ENCODE measurements at places on chromosomes 13 and 19.
A peak's percentile ranks its signal among the peaks of the same experiment; 100 is the strongest.

DNA sequence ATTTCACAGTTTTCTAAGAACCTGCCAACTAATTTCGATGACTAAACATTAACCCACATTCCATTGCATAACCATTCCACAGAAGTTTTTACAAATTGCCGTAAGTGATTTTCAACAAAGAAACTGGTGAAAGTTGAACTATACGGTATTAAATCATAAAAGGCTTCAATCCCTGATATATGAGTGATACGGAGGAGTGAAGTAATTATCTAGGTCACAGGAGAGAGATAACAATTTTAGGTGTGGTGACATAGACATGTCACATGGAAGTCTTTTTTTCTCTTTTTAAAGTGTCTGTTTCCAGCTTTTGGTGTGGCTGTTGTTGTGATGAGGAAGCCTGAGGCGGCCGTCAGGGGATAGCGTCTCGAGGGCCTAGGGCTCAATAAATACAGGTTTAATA is 29.4 kb downstream of the TBC1D4 start:
- DNase-seq = no peak

DNA sequence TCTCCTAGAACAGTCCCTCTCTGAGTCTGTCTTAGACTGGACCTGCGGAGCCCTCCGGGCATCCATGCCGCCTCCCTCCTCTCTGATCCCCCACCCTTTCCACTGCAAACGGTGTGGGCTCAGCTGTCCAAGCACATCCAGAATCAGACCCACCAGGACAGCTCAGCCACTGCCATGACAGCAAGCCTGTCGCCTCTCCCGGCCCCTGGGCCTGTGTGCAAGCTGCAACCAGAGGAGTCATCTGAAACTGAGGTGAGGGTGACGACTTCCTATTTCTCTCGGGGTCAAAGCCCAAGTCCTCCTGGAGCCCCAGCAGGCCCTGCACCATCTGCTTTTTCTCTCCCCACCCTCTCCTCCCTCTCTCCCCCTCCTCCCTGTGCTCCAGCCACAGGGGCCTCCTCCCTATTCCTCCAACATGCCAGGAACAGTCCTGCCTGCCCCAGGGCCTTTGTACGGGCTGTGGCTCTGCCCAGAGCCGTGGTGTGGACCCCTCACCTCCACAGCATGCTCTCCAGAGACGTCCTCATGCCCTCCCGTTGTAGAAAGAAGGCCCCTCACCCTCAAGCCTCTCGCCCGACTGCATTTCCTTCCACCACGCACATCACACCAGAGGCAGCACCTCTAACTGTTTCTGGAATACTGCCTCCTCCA is 23.5 kb upstream of the MYDGF start:
- DNase-seq = no peak

DNA sequence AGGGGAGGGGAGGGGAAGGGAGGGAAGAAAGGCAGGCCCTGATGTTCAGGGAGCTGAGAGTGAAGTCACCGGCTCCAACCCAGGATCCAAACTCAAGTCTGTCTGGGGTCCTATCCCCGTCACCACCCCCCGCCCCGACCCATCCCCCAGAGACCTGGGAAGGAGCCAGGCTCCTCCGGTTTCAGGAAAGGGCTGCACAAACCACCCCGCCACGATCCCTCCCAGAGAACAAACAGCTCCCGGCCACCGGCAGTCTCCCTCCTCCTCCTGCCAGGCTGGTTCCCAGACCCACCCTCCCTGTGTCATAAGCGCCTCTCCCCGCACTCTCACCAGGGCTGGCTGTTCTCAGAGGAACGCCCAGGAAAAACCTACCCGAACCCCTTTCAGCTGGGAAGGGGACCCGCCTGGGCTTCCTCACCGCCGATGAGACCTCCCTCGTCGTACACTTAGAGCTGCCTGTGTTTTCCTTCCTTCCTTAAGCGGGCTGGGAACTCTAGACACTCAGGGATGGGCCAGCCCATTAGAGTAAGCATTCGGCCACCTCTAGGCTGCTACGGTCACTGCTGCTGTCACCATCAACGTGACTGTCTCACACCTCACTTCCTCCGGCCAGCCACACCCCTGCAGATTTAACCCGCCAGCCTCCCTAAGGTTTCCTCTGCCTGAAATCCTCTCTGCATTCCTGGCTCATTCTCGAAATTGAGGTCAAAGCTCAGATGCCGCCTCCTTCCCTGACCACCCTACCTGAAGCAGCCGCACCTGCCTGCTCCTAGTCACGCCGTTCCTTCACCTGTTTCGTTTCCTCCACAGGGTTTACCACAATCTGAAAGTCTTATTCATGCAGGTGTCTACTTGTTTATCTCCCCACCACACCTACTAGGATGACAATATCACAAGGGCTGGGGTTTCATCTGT is 6.3 kb upstream of the RDH13 start:
- DNase-seq = no peak

DNA sequence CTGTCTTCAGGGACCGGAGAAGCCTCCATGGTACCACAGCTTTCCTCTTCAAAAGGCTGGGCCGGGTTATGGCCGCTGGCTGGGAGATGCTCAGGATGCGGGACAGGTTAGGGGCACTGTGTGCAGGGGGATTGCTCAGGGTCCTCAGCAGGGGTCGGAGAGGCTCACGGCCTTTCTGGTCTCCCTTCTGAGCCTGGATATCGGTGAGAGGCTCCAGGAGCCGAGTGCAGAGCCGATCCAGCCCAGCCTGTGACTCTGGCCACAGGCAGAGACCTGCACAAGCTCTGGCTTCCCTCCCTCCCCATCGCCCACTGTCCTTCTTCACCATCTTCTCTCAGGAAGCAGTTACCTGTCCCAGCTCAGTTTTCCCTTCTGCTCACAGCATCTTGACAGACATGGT is 306.0 kb downstream of the ZNF536 start:
- no peak for DNase-seq

- peak; percentile 83 for DNase-seq
Measured at GRCh38 chr19:17234911-17235299, 8.9 kb downstream of the OCEL1 start.

DNA sequence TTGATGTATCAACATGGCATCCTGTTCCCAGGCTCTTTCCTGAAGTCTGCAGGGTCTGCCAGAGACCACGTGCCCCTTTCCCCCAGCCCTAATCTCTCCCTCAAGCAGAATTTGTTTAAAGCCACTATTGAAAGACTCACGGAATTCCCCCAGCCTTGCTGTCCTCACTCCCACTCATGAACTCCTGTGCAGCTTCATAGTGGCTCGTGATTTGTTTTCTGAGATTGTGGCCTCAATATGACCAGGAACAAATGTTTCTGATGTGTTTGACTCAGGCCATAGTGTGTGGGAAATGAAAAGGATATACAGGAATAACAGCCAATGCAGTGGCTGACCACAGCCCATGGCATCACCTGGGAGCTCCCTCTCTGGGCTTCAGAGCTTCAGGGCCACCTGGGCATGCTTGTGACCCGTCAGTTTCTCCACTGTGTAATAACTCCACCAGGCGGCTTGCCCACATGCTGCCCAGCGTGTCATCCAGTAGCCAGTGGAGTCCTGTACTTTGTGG is 8.1 kb upstream of the SERPINE3 start:
- no peak for DNase-seq

- DNase-seq = no peak
Measured at GRCh38 chr19:16807549-16808284, 21.5 kb upstream of the SIN3B start.

DNA sequence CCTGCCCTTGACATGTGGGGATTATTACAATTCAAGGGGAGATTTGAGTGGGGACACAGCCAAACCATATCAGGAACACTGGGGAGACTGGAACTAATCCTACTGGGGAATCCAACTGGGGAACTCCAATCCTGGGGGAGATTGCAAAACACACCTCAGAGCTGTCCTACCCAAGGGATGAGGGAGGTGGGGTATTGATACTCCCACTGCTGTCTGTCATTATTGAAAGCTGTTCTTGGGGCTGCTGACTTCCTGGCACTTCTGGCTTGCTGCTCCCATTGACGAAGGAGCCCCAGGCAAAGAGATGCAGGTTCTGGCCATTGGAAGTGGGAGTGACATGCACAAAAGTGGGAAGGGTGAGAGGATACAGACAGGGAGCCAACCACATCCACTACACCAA is 24.7 kb upstream of the POP4 start:
- DNase-seq = no peak

DNA sequence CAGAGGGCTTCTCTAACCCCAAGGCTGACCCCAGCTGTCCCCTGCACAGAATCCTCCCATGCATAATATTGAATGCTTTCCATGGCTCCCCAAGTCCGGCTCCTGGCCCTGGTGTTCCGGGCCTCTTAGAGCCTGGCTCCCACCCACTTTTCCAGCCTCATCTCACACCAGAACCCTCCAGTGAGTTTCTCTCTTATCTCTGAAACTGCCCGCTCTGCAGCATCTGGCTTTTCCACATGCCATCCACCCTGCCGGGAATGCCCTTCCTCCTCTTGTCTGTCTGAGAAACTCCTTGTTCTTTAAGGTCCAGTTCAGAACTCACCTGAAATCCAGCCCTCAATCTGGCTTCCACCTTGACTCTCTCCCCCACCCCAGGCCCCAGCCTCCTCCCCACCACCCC is 6.8 kb downstream of the SYNGR4 start:
- DNase-seq = no peak

Measured in activated CD8-positive, alpha-beta T cell treated with anti-CD3 and anti-CD28 coated beads for 36 hours (primary cell).